Stimulated activated CD8-positive, alpha-beta memory T cell treated with anti-CD3 and anti-CD28 coated beads, Interleukin-7, amount 100 ng/mL, for 24 hours (primary cell): ENCODE measurements at places on chromosomes 13 and 19.

DNA sequence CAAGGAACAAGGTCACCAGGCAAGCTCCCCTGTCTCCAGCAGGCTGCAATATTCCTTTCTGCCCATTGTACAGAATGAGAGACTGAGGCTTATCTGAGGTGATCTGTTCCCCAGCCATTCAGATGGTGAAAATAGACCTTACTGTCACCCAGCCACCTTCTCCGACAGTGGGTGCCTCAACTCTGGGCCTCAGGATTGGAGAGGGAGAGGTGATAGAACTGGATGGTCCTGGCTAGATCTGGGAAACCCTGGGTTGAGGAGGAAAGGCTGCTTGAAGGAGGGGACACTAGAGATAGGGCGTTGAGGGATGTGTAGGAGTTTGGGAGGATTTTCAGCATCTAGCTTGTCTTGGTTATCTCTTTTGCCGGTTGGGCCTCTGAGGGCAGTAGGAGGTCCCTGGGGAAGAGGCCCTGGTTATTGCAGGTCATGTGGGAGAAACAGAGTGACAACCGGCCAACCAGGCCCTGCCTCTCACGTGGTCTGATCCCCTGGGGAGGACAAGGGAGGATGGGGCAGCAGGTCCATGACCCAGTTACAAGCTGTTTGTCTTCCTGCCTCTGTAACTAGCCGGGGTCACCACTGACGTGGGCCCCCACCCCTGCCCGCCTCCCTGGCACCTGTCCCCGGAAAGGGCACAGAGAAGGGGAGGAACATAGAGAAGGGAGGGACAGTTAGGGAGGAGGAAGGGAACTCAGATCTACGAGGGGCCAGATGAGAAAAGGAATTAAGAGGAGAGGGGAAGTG, 8.2 kb downstream of the NFIC start:
- no peak for DNase-seq

- no peak for DNase-seq
Observed at GRCh38 chr19:17951990-17952976, 14.6 kb upstream of the KCNN1 start.

- no peak for DNase-seq
Observed at GRCh38 chr19:19420570-19421298, 15.3 kb downstream of the GATAD2A start.

- no peak for DNase-seq
Observed at GRCh38 chr13:110559429-110559943, 2.0 kb downstream of the RAB20 start.

GRCh38 chr13:111505175-111505777, 184.8 kb downstream of the TEX29 start:
- DNase-seq = no peak

- no peak for DNase-seq
Observed at GRCh38 chr13:47508527-47509228, 492.4 kb downstream of the SUCLA2 start.

GRCh38 chr13:46647512-46648065, 94.6 kb downstream of the LRCH1 start:
- no peak for DNase-seq

- DNase-seq = no peak
Observed at GRCh38 chr19:14354445-14354844, 26.8 kb upstream of the ADGRE5 start.
